SW 1271 (cell line): ENCODE measurements at places on chromosomes 2 and 18.

DNA sequence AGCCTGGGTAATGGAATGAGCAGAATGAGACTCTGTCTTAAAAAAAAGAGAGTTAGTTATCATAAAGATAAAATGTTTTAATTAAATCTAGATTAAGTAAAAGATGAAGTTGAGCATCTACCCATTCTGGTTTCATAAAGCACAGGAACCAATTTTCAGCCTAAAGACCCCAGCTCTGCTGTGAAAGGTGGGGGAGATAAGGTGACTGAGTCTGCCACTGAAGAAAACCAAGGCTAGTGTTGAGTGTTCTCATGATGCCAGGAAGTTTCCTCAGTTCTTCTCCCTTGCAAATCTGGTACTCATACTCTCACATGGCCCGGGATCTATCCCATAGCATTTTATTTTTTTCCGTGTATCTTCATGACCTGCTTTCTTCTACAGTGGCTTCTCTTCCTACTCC lies 10.4 kb upstream of the CXCR4 start:
- DNase-seq, result no peak

- DNase-seq, result no peak
These were observed 77.8 kb downstream of the MYO1B start for GRCh38 chr2:191322828-191323506.

DNA sequence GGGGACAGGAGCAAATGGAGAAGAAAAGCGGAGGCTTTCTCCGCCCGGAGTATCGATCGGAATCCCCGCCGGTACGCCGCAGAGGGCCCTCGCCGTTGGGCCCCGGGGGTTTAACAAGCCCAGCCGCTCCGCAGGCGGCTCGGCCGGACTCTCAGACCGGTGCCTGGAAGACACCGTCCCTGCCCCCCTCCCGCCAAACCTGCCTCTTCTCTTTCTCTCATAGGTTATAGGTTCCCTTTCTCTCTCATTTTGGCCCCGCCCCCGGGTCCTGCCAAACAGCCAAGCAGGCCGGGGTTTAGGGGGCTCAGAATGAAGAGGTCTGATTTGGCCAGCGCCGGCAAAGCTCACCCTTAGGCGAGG lies 4.4 kb downstream of the ONECUT2 start:
- no peak for DNase-seq

- no peak for DNase-seq
These were observed 60.4 kb downstream of the TRIP12 start for GRCh38 chr2:229861431-229861830.

GRCh38 chr2:12310399-12310798 lies 406.3 kb upstream of the TRIB2 start:
- no peak for DNase-seq

GRCh38 chr2:191012845-191013681 lies 908 bp downstream of the STAT1 start:
- DNase-seq, result no peak

- DNase-seq, result no peak
These were observed 37.2 kb downstream of the PTPRM start for GRCh38 chr18:7604361-7604760.

- no peak for DNase-seq
These were observed 21.0 kb downstream of the INPP4A start for GRCh38 chr2:98465456-98466226.
